Body of pancreas (tissue), 4 donors: ENCODE measurements at places on chromosomes 2 and 18. TPM values are rescaled to one million over a fixed set of nuclear protein-coding genes. Genes with fewer than 3 reads are reported as not detected.
A peak's percentile ranks its signal among the peaks of the same experiment; 100 is the strongest.

The MERTK gene
- total RNA-seq: 9.6 TPM

The GPR39 gene
- 7.3 TPM for total RNA-seq

The NBEAL1 gene
- 29.6 TPM for total RNA-seq

The L3MBTL4 gene
- 10.9 TPM for total RNA-seq

The CNGA3 gene
- total RNA-seq: 1.3 TPM

The SLC1A4 gene
- total RNA-seq: 14.5 TPM

The HOXD11 gene
- not detected for total RNA-seq

The TFCP2L1 gene
- total RNA-seq: 4.6 TPM

The CEP76 gene
- 10.2 TPM for total RNA-seq

DNA sequence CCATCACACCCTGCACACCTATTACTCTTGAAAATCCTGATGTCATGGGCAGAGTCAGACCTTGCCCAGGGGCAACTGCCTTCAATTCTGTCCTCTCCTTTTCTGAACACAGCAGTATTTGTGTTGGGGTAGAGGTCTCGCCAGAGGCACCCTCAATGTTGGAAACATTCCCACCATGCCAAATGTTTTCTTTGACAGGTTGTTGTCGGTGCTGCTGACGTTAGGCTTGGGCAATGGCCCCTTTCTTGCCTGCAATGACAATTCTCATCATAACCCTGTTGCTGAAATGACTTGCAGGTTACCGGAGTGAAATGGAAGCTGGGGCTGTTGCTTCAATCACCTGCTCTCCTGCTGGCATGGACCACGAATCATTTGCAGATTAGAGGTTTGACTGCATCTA is 17.9 kb downstream of the GKN1 start:
- no peak for DNase-seq

DNA sequence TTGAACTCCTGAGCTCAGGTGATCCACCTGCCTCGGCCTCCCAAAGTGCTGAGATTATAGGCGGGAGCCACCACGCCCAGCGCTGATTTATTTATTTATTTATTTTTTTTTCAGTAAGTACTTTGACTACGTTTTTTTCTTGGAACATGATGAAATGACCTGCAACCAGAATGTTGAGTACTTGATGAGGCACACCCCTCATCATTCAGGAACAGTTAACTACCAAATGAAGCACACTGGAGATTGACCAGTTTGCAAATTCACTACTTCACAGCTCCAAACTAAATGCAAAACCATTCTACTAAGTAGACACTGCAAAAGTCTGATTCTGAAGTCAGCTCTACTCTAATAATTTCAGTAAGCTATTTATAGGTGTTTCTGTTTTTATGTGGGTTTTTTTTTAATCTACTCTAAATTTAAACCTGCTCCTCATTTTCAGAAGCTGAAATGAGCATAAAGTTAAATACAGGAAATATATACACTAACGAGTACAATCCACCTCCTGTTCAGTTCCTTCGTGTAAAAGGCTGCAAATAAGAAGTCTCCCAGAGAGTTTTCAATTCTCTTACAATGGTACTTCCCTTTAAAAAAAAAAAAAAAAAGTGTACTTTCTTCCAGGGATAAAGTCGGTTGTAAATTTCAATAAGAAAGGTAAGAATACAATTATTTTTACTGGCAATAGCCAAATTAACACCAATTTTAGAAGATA is 1.4 kb downstream of the GFPT1 start:
- DNase-seq: no peak

DNA sequence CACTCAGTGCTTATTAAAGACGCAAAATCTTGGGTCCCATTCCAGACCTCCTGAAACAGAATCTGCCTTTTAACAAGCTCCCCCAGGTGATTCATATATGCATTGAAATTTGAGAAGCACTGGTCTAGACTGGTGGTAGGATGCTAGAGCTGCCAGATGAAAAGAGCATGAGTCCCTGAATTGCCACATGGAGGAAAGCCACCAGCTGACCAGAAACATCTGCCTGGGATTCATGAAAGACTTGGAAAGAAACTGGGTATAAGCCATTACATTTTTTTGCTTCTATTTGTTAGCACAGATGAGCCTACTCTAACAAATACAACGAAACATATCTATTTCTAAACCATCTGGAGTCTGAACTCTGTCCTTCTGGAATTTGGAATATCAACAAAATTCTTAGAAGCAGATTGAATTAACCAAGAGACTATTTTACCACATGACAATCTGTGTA is 228.9 kb downstream of the RBM43 start:
- DNase-seq: no peak

- no peak for DNase-seq
Observed at GRCh38 chr2:69514819-69515218, 77.6 kb upstream of the NFU1 start.

DNA sequence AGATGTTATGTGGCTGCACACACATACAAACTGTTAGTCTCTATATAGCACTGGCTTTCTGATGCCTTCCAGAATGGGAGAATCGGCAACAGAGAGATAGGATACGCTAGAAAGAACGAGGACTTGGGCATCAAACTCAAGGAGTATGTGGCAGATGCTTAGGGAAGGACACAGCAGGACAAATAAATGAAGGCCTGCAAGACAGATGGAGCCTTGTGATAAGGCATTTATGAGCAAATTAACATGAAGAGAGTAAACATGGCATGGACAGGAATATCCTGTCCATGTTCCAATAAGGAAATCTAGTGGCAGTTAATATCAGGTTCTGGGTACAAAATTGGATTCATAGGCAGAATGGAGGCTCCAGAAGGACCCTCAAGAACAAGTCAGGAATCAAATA is 136.9 kb downstream of the SLC4A10 start:
- DNase-seq: no peak

DNA sequence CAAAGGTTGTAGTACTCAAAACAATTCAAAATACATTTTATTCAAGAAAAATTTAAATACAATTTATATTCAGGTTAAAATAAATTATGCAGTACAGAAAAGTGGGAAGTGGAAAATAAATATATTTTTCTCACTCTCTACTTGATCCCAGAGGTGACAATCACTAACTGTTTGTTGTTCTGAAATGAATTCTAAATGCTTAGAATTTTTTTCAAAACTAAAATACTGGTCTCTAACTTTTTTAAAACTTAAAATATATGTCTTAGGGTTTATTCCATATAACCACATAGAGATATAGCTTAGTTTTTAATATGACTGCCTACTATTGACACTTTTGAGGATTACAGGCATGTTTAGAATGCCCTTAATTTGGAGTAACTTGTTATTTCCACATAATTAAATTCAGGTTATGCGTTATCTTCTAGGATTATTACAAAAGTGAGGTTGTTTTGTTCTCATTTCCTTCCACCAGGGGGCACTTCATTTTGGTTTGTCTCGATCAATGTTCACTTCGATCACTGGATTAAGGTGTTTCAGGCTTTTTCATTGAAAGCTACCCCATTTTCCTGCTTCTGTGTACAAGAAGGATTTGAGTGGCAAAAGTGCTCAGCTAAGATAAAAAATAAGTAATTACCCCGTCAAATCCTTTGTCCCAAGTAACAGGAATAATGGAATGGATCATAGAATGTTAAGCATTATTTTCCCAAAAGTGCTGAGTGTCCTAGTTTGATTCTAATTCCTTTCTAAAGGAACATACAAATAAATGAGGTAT is 27.1 kb upstream of the TFPI start:
- DNase-seq: peak; percentile 36

DNA sequence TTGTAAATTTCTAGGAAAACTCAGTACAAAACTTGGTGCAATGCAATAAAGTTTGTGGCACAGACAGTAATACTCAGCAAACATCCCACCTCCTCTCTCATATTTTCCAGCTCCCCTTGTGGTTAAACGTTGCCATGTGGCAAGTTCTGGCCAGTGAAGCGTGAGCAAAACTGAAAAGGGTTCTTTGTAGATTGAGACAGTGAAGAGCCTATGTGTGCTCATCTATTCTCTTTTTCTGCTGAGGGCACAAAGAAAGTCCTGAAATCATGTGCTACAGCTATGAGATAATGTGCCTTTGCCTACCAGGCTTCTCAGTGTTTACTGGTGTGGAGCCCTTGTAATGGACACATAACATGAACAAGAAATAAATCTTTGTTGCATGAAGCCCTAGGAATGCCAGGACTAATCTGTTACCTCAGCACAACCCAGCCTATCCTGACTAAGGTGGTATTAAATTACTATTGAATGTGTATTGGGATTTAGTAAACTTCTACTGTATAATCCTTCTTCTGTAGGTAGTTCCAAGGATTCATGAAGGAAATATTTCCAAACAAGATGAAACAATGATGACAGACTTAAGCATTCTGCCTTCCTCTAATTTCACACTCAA is 13.0 kb upstream of the TYMS start:
- DNase-seq: no peak

- no peak for DNase-seq
Observed at GRCh38 chr2:19536136-19536535, 177.7 kb upstream of the OSR1 start.

GRCh38 chr2:65292461-65293011 is 64.9 kb downstream of the ACTR2 start:
- no peak for DNase-seq

- no peak for DNase-seq
Observed at GRCh38 chr18:74436158-74436769, 20.8 kb downstream of the DIPK1C start.

DNA sequence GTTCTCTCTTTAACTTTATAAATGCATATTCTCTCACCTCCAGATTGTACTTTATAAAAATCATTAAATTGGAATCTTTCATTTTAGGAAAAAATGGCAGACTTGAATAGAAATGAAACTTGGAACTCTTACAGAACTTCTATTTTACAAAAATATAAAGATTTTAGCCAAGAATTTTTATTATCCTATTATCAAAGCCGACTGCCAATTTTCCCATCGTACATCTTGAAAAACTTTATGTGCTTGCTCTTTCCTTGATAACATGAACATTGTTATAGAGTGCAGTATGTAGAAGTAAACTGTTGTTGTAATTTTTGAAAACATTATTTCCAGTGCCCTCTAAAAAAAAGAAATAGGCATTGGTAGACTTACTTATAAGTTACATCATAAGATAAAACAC is 475.7 kb upstream of the REG3G start:
- no peak for DNase-seq

DNA sequence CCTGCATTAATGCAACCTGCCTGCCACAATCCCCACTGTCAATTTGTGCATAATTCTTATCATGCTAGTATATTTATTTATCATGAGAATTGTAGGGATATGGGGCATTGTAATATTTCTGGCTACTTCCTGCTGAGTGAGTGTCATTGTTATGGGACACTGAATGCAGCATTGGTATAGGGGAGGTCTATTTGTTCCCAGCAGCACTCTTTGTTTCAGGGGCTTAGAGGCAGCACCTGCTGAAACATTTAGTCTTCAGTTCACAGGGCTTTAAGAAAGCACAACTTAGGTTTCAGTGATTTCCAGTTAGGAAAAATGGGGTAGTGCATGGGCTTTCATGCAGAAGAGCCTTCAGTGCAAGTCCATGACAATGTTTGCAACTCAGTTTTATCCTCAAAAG is 23.6 kb downstream of the SULT1C3 start:
- DNase-seq: no peak

DNA sequence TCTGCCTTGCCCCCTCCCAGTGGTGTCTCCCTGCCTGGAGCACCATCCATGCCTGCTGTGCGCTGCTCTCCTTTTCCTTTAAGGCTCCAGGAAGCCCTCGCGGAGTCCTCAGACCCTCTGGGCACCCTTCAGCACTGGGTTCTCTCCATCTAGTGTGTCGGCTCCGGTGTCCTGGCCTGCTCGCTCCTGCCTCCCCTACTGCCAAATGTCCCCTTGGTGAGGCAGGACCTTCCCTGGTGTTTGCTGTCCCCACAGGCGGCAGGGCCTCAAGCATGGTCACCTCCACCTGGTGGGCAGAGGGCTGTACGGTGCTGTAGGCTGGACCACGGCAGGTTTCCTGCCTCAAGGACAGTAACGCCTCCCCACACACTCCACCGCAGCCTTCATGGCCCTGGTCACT is 90.2 kb downstream of the DGKD start:
- DNase-seq: no peak

GRCh38 chr2:41377837-41378236 is 670.0 kb upstream of the PKDCC start:
- no peak for DNase-seq

GRCh38 chr2:202705446-202706020 is 70.8 kb downstream of the FAM117B start:
- no peak for DNase-seq

GRCh38 chr18:63098018-63098981 is 221.3 kb downstream of the BCL2 start:
- DNase-seq: no peak

DNA sequence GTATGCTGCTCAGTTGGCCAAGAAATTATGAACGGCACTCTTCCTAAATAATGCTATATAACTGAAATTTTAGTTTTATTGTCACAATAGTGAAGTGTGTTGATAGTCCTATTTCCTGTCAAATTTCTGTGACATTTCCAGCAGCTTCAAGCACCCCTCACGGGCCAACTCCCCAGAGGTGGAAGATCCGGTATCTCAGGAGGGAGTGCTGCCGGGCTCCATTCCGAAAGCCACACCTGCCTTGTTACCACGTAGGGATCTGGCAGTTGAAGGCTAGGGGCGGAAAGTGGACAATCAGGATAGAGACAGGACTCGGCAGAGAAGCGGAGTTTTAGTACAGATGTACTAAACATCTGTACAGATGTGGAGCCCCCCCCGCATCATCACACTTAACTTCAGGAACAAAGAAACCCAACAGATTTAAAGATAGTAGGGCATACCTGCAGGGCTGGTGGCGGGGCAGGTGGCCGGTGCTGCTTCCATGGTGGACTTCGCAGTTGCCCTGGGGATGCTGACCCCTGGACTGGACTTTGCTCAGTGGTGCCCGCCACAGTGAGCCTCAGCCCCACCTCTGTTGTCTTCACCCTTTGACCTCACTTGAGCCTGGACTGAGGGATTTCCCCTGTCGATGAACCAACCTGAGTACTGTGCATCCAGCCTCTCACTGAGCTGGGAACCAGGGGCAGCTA is 22.3 kb downstream of the ASAP2 start:
- no peak for DNase-seq

DNA sequence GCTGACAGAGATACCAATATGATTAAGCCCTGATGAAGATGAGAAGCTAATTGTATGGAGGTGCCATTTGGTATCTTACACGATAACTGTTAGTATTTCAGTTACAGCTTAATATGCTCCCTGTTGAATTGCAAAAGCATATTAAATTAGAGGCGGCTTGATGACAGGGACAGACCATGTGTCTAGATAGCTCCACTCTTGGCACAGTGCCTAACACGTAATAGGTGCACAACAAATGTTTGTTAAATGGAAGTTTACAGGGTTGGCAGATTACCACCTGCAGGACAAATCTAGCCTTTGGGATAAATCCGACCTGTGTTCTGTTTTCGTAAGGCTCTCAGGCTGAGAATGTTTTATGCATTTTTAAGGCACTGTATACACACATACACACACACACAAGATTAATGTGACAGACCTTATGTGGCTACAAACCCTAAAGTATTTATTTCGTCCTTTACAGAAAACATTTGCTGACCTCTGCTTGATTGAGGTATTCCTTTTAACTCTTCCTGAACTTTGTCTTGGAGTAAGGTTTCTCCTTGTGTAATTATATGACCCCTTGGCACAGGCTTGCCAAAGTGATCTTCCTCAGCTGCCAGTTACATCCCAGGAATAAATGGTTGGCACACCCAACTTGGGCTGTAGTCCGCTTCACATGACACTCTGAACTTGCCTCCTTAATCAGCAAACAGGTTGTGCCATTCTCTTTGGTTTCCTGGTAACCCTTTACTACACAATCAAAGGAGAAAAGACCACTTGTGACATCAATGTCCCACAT is 348.9 kb downstream of the HRH4 start:
- DNase-seq: no peak
